ENCODE measurements at places on chromosomes 16 and 17. TPM values are rescaled to one million over a fixed set of nuclear protein-coding genes. Genes with fewer than 3 reads are reported as not detected.

ACSF3 gene
- total RNA-seq = 25.8 TPM

CTRL gene
- total RNA-seq = 0.30 TPM

PIRT gene
- not detected for total RNA-seq

ORC6 gene
- 3.9 TPM for total RNA-seq

SALL1 gene
- total RNA-seq = 1.0 TPM

C17orf78 gene
- total RNA-seq = not detected

CEP295NL gene
- 2.2 TPM for total RNA-seq

WDR59 gene
- total RNA-seq = 17.9 TPM

FGF11 gene
- 12.9 TPM for total RNA-seq

PGAP3 gene
- total RNA-seq = 14.9 TPM

CDK5RAP3 gene
- total RNA-seq = 106 TPM

TAT gene
- not detected for total RNA-seq

SLC25A10 gene
- total RNA-seq = 5.5 TPM

ABCC12 gene
- 0.26 TPM for total RNA-seq

LLGL2 gene
- total RNA-seq = 0.46 TPM

CHST4 gene
- total RNA-seq = not detected

CDH11 gene
- 880 TPM for total RNA-seq

KRTAP4-1 gene
- not detected for total RNA-seq

RAI1 gene
- 10.9 TPM for total RNA-seq

DPEP3 gene
- total RNA-seq = not detected

NOD2 gene
- 0.26 TPM for total RNA-seq

GCGR gene
- total RNA-seq = not detected

MYOCD gene
- total RNA-seq = 1.4 TPM

CACNA1H gene
- total RNA-seq = 12.6 TPM

ST6GALNAC1 gene
- not detected for total RNA-seq

ODAD4 gene
- 0.72 TPM for total RNA-seq

NTN1 gene
- total RNA-seq = 0.26 TPM

FOXC2 gene
- total RNA-seq = 5.0 TPM

CDK5R1 gene
- 0.78 TPM for total RNA-seq

FMNL1 gene
- total RNA-seq = 0.33 TPM

CHD9NB gene
- total RNA-seq = 2.7 TPM

KRT31 gene
- not detected for total RNA-seq

SLC9A5 gene
- total RNA-seq = 3.4 TPM

SLC13A2 gene
- not detected for total RNA-seq

ADAD2 gene
- not detected for total RNA-seq

CHAD gene
- total RNA-seq = not detected

HNF1B gene
- not detected for total RNA-seq
